Activated CD8-positive, alpha-beta memory T cell treated with anti-CD3 and anti-CD28 coated beads for 1 hour (primary cell): ENCODE measurements at places on chromosomes 7 and 10.

DNA sequence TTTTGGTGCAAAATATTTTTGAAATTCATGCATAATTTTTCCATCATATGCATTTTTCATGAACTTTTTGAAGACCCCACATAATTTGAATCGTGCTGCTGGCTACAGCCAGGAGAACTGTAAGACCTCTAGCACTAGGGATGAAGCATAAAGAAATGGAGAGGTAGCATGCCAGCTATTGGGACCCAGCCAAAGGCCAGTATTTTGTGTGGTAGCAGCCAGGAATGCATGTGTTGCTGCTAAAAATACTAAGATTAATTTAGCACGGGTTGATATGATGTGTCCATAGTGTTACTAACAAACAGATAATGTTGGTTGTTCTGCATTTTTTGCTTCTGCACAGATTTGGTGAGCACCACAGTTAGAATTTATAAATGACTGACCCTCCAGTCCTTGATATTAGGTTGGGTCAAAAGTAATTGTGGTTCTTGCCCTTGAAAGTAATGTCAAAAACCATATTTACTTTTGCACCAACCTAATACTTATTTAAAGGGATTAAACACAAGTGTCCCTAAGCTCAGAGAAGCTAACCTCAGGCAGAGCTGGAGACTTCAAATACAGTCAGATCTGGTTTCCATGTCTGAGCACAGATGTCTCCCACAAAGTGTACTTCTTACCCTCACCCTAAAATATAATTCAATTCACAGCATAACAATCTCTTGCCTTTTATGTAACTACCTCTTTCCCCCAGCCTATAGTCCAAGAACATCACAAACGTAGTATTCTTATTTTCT lies 54.1 kb upstream of the NPSR1 start:
- DNase-seq, result no peak

GRCh38 chr10:58253184-58253583 lies 14.5 kb downstream of the IPMK start:
- no peak for DNase-seq

DNA sequence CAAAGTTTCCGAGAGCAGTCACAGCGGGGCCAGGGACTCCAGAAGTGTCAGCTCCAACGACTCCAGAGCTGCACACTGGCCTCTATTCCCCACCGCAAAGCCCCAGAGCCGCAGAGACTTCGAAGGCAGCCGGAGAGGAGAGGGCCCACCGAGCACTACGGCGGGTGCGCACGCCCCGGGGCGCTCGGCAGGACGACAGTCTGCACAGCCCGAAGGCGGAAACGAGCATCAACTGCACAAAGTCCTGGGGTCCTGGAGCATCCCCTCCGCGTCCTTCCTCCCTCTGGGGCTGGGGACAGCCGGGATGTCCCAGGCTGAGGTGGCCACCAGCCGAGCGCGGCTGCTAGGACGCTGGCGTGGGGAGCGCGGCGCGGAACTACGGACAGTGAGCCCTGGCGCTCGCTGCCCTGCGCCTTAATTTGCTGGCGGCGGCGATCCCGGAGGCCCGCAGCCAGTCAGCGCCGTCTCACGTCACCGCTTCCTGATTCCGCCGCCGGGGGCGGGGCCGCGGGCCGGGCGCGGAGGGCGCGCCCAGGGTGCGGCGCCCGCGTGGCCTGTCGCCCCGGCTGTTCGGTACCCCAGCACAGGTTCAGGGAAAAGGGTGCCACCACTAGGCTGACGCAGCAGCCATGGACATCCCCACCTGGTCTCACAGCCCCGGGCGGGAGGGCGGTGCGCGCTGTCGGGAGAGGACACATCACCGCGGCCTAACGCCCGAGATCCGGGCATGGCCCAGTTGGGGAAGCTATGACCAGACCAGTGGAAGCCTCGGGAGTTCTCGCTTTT lies at the start of gene TBX20:
TBX20 (minus strand) TSS at position 391 of the 786 bp plus-strand sequence. CDS start 480 bp downstream, outside the sequence.
- DNase-seq, result no peak

DNA sequence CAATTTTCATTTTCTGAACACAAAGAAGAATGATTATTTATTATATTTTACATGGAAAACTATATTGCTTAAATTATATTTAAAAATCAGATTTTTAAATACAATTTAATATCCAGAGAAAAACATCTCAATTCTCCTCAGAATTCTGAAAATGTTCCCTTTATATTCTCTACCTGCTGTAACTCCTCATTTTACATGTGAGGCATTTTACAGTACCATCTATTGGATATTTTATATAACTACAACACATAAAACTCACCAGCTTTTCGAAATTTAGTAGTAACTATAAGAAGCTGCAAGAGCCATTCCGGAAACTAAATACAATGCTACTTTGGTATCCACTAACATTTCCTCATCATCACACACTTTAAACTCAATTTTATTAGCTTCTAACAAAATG lies 264.6 kb downstream of the DGKB start:
- DNase-seq, result no peak

DNA sequence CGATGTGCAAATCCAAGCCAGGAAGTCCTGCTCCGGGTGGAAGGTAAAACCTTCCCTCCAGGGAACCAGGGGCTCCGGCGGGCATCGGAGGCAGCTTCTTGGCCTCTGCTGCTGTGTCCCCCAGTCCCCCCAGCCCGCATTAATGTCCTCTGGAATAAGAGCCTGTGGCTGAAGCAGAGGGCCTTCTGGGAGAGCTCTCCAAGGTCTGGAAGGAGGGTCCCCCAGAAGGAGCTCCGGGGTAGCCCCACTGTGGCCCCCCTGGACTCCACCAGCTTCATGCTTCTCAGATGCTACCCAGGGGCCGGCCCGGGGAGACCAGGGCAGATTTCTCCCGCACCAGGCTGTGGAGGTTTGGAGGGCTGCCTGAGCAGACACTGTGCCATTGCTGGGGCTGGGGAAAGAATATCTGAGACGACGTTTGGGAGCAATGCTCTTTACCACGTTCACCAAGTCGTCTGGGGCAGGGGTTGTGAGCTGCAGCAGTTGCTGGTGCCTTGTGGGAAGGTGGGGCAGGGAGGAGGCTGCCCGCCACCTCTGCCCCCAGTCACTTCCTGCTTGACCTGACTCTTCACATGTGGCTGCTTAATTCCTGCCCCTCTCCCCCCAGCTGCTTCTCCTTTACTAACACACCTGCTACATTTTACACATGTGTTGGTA lies 8.3 kb downstream of the ZNF853 start:
- no peak for DNase-seq
